ENCODE measurements at places on chromosomes 16 and 17. TPM values are rescaled to one million over a fixed set of nuclear protein-coding genes. Genes with fewer than 3 reads are reported as not detected.

Gene SKAP1
- not detected for total RNA-seq

- no peak for DNase-seq
Measured at GRCh38 chr16:64711026-64711425, 410.8 kb downstream of the CDH11 start.

DNA sequence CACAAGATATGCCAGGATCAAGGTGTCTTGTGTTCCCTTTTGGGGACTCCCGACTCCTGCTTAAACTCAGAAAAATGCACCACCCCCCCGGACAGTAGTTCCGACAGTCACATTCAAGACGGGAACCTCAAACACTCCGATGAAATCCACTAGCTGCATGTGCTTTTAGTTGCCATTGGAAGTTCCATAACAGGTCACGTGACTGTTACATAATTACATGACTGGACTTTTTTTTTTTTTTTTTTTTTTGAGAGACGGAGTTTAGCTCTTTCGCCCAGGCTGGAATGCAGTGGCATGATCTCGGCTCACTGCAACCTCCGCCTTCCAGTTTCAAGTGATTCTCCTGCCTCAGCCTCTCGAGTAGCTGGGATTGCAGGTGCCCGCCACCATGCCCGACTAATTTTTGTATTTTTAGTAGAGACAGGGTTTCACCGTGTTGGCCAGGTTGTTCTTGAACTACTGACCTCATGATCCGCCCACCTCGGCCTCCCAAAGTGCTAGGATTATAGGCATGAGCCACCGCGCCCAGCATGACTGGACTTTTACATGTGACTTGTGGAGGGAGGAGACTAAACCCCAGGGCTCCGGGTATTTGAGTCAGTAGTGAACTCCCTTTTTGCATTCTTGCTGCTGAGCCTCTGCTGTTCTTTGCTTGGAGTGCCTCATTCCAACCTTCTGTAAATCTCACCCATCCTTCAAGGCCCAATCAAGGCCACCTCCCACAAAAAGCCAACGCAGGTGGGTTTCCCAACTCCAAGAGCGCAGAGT, 1.6 kb downstream of the SIRT7 start:
- DNase-seq: no peak

GRCh38 chr16:49706620-49707355, 149.1 kb downstream of the ZNF423 start:
- DNase-seq: no peak

- DNase-seq: no peak
Measured at GRCh38 chr17:614653-615546, 99.7 kb downstream of the VPS53 start.

Gene TRPV3
- total RNA-seq: 0.40 TPM

Measured in H1 (cell line).